ENCODE measurements at places on chromosomes 7 and 10.

- DNase-seq, result no peak
Observed at GRCh38 chr7:24978843-24979469, 1.0 kb downstream of the OSBPL3 start.

- DNase-seq, result no peak
Observed at GRCh38 chr7:150842018-150842417, 10.3 kb upstream of the AOC1 start.

DNA sequence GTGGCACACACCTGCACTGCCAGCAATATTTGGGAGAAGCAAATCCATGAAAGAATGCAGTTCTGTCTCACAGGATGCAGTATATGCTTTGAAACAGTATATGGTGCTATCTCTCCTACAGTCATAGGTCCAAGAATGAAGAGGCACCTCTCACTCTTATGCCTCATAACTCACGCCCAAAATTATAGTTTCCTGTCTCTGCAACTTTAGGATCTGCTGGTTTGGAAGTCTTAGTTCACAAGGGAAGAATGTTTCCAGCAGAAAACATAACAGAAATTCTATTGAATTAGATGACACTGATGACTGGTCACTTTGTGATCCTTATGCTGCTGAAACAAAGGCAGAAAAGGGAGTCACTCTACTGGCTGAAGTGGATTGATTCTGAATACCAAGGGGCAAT is 5.7 kb downstream of the C10orf67 start:
- no peak for DNase-seq

DNA sequence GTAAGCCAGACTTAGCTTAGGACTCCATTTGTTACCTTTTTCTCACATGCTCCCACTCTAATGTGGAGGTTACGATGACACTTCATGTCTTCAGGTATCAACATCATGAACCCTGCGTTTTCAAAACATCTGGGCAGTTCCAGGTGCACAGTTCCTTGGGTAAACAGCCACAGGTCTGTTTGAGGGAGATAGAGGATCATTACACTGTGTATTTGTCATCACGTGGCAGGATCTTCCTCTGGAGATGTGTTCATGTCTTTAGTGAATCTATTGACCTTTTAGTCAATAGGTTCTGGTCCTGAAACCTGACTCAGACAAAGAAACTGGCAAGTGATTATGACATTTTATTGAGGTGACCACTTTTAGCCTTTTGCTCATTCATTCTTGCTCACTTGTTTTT is 145.5 kb downstream of the ANKRD7 start:
- no peak for DNase-seq

DNA sequence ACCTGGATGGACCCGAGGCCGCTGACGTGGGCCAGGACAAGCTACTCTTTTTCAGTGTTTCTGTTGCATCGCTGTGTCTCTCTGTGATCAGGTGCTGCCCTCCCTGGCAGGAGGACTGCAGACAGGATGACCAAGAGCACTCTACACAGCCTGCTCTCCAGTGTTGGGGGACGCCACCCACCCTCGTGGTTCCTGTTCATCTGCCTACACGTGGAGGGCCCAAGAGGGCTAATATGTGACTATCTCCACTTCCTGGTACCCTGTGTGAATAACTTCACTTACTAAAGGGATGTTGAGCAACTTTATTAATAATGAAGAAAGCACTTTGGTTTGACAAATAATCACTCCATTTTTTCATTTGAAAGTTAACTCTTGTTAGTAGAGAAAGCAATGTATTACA is 101.3 kb downstream of the EGFR start:
- no peak for DNase-seq

DNA sequence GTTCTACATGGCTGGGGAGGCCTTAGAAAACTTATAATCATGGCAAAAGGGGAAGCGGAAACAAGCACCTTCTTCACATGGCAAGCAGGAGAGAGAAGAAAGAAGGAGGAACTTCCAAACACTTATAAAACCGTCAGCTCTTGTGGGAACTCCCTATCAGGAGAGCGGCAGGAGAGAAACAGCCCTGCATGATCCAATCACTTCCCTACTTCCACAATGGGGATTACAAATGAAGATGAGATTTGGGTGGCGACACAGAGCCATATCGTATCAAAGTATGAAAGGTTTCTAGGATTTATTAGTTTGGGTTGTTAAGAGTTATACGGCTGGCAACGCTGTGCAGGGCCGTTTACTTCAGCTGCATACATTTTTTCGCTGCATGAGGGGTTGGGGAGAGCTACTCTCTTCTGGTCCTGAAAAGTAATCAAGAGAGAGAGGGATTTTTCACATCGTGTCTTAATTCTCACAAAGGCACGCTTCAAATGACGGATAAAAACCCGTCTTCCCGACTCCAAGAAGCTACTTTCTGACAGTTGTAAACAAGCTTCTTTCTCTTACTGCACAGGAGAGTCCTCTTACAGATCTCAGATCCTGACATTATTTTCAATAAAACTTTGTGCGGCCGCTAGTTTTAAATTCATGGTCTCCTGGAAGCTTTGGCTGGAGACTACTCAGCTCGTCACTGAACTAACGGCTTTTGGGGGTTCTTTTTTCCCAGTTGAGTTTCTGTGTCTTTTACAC is 751 bp upstream of the GTPBP10 start:
- DNase-seq, result no peak

GRCh38 chr7:135719688-135720087 is 8.3 kb downstream of the SLC13A4 start:
- no peak for DNase-seq

All from activated gamma-delta T cell treated with Interleukin-2 at 50 U/mL for 16 hours (primary cell).